ENCODE measurements at places on chromosomes 1 and 21.

GRCh38 chr1:16927711-16928485, 6.2 kb downstream of the CROCC start:
- DNase-seq = no peak

GRCh38 chr1:203057911-203058675, 27.7 kb downstream of the MYOG start:
- DNase-seq = no peak

GRCh38 chr1:36093929-36094328, 5.2 kb downstream of the ADPRS start:
- DNase-seq = no peak

DNA sequence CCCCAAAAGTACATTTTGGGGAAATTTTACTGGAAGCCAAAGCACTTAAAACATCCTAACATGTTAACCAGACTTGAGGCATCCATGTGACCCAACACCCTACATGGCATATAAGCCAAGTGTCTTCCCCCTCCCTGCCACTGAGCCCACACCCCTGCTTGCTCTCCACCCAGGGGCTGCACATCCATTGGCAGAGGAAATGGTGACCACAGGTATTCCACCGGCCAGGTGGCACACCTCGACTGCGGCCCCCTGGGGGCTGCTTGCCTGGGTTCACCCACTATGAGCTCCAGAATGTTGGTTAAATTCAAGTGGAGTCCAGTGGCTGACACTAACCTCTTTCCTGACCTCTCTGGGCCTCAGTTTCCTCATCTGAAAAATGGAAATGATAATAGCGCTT, 64.4 kb upstream of the FAM20B start:
- no peak for DNase-seq

GRCh38 chr1:43747736-43748135, 40.4 kb downstream of the ST3GAL3 start:
- no peak for DNase-seq

- DNase-seq = peak; percentile 70
Measured at GRCh38 chr21:34989337-34990151, 59.6 kb downstream of the RUNX1 start.

DNA sequence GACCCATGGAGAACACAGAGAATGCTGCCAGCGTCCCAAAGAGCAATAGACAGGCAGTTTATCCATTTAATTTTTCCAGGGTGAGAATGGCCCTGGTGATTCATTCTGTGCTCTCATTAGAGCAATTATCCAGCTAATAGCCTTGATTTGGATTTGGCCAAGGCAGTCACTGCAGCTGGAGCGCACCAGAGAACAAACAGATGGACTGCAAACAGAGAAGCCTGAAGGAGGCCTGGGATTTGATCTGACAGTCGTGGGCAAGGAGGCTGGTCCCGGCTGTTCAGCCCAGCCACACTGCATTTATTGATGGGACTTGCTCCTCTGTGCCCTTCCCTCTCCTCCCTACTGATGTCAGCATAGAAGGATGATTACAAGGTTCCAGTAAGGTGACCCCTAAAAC, 353.9 kb upstream of the C1orf174 start:
- no peak for DNase-seq

DNA sequence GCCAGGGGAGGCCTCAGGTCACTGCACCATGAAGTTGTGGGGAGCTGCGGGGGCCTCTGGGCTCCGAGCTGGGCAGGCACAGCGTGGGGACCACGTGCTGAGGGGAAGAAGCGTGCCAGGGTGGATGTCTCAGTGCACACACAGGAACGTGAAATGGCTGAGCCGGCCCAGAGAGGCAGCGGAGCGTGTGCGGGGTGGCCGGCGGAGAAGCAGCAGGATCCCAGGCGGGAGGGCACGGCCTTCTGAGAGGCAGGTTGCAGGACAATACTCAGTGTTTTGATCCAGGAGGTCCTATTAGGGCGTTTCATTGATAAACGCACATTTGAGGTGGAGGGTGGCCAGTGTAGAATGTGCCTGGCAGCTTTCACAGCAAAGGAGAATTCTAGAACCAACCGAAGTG, 12.9 kb downstream of the TNFRSF14 start:
- no peak for DNase-seq

- no peak for DNase-seq
Measured at GRCh38 chr1:235024711-235025421, 103.8 kb downstream of the TOMM20 start.

DNA sequence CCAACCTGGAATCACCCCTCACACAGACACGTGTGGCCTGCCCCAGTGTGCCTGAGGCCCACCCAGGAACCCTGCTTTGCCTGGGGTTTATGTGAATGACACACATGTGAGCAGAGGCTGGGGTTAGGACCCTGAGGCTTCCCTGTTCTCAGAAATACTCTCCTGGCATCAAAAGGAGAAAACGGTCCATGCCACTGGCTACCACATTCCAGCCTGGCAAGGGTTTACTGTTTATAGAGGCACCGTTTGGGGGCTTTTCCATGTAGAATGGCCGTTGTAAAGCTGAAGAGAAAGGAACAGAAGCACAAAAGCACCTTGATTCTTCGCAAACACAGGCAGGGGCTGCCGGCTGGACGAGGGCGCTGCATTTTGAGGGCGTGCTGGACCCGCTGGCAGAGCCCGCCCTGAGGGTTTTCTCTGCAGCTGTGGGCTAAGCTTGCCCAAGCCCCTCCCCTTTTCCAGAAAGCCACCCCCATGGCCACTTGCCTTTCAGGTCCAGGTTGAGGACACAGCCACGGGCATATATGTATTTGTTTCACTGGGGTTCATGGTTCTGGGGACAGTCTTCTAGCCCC, 13.0 kb downstream of the TFF3 start:
- no peak for DNase-seq

GRCh38 chr1:37914719-37915475, 32.0 kb downstream of the INPP5B start:
- no peak for DNase-seq

- DNase-seq = no peak
Measured at GRCh38 chr1:230307213-230307612, 118.9 kb downstream of the PGBD5 start.

- no peak for DNase-seq
Measured at GRCh38 chr1:236354330-236355147, 39.5 kb upstream of the EDARADD start.

- no peak for DNase-seq
Measured at GRCh38 chr21:19547951-19548840, 1144.6 kb upstream of the TMPRSS15 start.

GRCh38 chr1:74161497-74161896, 36.5 kb downstream of the LRRIQ3 start:
- DNase-seq = no peak
